Gastrocnemius medialis (tissue), 4 donors: ENCODE measurements at places on chromosomes 4 and X.
A peak's percentile ranks its signal among the peaks of the same experiment; 100 is the strongest.

GRCh38 chr4:83947830-83948193 is 411.9 kb downstream of the GPAT3 start:
- DNase-seq, result no peak

GRCh38 chrX:49308604-49309269 is 5.3 kb downstream of the GAGE10 start:
- no peak for DNase-seq

DNA sequence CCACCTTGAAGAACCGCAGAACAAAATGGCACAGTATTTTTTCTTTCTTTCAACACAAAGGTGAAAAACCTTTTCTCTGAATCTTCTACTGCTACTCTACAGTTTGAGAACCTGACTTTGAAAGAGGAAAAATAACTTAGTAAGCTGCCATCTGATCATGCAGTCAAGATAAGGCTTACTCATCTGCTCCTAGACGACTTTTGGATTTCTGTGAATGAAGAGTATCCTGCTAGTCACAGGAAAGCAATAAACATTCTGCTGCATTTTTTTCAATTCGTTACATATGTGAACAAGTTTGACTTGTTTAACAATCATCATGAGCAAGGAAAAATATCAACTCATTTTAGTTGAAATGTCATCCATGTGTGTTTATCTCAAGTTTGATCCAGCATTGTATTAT is 25.2 kb downstream of the TIGD2 start:
- no peak for DNase-seq

DNA sequence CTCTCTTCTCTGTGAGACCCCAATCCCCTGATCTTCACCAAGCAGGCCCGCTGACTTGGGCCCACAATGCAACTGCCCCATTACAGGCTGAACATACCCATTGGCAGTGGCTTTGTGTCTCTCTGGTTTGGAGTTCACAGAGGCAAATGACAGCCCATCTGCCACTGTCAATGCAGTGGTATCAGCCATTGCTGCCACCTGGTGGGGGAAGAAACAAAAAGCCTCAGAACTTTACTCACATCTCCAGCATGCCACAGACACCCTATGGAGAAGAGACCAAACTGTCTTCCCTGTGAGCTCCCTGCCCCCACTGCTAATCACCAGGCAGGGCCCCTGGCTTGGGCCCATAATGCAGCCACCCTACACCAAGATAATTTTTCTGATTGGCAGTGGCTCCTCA is 729.3 kb upstream of the ACTRT1 start:
- DNase-seq, result no peak

GRCh38 chr4:64776820-64777219 is 367.6 kb upstream of the TECRL start:
- DNase-seq, result no peak

DNA sequence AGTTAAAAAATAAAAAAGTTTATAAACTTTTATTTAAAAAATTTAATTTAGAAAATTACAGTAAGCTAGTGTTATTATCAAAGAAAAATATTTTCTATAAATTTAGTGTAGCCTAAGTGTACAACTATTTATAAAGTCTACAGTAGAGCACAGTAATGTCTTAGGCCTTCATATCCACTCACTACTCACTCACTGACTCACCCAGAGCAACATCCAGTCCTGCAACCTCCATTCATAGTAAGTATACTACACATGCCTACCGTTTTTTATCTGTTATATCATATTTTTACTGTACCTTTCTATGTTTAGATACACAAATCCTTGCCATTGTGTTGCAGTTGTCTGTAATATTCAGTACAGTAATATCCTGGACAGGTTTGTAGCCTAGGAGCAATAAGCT is 129.0 kb upstream of the FAM47B start:
- no peak for DNase-seq

- DNase-seq, result no peak
These were observed 98.8 kb downstream of the ANXA3 start for GRCh38 chr4:78650106-78651024.

DNA sequence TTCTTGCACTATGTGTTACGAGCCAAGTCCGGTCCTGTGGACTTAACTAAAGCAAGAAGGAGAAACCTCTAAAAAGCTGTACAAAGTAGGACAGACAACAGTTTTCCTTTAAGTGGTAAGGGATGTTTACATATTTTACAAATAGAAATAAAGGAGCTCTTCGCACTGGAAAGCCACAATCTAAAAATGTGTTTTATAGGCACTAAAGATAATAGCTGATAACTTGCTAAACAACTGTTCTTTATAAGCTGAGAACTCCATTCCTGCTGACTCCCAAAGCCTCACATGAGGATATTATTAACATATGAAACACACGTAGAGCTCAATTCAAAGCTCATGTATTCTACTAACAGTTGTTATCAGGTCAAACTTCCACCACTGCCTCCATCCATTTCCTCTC is 519.9 kb downstream of the INPP4B start:
- no peak for DNase-seq

- no peak for DNase-seq
These were observed 40.6 kb downstream of the CHRDL1 start for GRCh38 chrX:110755061-110755460.

DNA sequence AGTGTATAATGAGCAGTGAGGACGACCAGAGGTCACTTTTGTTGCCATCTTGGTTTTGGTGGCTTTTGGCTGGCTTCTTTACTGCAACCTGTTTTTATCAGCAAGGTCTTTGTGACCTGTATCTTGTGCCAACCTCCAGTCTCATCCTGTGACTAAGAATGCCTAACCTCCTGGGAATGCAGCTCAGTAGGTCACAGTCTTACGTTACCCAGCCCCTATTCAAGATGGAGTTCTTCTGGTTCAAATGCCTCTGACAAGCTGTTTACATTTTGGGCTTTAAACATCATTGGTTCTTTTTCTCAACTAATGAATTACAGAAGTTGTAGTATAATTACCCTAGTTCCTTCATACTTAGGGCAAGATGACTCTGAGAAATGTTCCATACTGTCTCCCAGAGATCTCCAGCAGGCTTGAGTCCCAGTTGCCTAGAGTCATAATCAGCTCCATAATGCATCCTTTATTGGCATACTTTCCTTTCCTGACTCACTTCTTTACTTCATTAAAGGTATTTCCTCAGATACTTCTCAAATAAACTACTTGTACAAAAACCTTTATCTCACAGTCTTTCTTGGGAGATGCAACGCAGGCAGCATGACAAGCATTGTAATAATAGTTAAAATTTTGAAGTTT is 136.5 kb downstream of the KDM6A start:
- peak; percentile 2 for DNase-seq

GRCh38 chrX:23341452-23341851 is 6.8 kb downstream of the PTCHD1 start:
- no peak for DNase-seq

DNA sequence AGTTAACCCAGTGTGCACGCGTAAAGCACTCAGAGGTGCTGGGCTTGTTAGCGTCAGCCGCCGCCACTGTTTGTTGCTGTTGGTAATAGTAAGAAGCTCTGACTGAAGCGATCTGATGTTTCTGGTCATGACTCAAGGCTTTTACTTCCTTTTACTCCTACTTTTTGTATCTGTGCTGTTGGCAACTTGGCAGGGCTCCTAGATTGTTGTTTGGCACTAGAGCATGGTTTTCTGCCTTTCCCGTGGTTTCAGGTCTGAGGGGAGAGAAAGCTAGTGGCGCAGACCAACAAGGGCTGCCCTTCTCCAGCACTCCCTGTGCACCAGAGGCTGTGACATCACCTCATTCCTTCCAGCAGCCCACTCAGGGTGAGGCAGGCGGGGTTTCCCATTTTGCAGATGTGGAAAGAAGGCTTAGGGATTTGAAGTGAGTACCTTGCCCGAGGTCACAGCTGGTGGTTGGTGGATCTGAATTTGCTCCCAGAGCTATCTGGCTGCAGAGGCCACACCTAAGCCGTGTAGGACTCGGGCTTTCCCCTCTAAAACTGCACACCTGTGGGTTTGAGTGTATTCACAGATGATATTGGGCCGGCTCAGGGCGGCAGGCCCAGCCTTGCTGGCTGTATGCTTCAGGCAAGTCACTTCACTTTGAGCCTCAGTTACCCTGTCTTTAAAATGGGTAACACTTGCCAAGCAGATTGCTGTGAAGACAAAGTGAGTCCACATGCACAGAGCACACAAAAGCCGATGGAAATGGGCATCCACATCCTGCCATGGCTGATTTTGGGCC is 51.2 kb upstream of the TADA2B start:
- no peak for DNase-seq

GRCh38 chr4:90546114-90546513 is 418.9 kb downstream of the CCSER1 start:
- no peak for DNase-seq

DNA sequence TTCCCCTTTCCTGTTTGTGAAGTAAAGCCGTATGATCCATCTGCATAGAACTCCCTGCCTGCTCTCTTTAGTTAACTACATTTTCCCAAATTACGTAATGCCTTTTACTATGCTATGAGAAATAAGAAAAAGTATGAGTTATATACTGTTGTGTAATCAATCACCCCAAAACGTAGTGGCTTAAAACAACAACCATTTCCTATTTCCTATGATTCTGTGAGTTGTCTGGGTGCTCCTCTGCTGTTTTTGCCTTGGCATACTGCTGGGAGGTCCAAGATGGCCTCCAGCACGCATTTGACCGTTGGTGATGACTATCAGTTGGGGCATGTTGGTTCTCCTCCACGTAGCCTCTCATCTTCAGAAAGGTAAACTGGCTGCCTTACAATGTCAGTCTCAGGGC is 39.8 kb downstream of the BBS12 start:
- DNase-seq, result no peak

- no peak for DNase-seq
These were observed 42.4 kb upstream of the SLC39A8 start for GRCh38 chr4:102387552-102388150.
